ENCODE measurements at places on chromosomes 12 and 14.

- DNase-seq: no peak
Measured at GRCh38 chr14:60815371-60815770, 80.8 kb downstream of the MNAT1 start.

- no peak for DNase-seq
Measured at GRCh38 chr12:26939953-26940352, 1.7 kb downstream of the FGFR1OP2 start.

GRCh38 chr12:65705380-65705876 is 118.9 kb upstream of the HMGA2 start:
- no peak for DNase-seq

DNA sequence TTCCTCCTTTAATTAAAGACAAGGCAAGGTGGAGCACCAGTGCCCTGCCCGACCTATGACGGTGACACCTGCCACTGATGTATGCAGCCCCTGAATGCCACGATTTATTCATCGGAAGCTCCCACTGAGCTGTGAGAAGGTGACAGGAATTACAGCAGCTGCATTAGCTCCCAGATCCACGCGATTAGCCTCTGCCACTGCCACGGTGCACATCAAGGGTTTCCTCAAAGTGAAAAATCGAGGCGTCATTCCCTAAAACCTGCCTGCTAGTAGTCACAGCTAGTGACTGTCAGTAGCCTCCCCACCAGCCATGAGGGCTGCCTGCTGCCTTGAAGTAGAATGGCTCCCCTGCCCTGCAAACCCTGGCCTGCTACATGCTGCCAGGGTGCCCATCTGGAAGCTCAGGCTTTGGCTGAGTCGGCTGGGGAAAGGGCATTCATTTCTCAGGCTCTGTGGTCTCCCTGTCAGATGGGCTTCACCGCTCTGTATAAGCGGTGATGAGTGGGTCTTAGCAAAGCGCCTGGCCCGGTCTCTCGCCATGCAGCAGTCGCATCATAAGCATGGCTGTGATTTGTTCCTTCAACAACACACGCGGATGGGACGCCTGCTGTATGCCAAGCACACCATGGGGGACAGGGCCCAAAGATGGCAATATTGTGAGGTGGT is 8.2 kb upstream of the BCL11B start:
- no peak for DNase-seq

GRCh38 chr14:90111895-90112534 is 50.2 kb downstream of the KCNK13 start:
- DNase-seq: no peak

DNA sequence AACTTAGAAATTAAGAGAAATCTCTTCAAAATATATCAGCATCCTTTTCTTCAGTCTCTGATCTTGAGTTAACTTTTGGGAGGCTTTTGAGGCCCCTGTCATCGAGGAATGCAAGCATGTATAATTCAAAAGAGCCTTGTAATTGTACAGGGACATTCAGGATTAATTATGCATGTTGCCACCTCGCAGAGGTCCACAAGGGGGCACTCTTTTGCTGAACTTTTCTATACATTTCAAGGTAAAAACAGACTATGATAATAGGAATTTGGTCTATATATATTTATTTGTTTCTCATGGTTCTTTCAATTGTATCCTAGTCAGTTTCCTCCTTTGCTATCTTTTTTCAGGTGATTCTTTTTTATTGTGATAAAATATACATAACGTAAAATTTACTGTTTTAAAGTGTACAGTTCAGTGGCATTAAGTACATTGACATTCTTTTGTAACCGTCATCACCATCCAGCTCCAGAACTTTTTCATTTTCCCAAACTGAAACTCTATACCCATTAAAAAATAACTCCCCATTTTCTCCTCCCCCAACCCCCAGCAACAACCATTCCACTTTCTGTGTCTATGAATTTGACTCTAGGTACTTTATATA is 47.0 kb upstream of the SLC2A13 start:
- DNase-seq: peak; percentile 9

- DNase-seq: no peak
Measured at GRCh38 chr14:82224610-82225009, 691.0 kb upstream of the SEL1L start.

DNA sequence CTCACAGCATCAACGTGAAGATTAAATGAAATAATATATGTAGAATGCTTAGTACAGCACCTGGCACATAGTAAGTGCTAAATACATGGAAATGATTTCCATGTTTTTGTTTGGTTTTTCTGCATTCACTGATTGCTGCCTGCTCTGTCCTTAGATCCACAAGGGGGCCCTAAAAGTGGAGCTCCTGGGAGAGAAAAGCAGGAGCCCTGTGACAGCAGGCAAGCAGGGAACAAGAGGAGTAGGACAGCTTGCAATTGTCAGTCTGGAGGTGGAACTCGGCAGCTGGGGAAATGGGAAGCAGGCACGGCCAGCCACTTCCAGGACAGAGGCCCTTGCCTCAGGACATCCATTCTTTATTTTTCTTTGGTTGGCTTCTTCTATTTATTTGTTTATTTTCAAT is 292.9 kb downstream of the BMP4 start:
- no peak for DNase-seq

GRCh38 chr12:14828892-14829291 is 14.4 kb downstream of the ART4 start:
- no peak for DNase-seq

GRCh38 chr12:87923361-87923760 is 105.8 kb downstream of the C12orf50 start:
- DNase-seq: no peak

DNA sequence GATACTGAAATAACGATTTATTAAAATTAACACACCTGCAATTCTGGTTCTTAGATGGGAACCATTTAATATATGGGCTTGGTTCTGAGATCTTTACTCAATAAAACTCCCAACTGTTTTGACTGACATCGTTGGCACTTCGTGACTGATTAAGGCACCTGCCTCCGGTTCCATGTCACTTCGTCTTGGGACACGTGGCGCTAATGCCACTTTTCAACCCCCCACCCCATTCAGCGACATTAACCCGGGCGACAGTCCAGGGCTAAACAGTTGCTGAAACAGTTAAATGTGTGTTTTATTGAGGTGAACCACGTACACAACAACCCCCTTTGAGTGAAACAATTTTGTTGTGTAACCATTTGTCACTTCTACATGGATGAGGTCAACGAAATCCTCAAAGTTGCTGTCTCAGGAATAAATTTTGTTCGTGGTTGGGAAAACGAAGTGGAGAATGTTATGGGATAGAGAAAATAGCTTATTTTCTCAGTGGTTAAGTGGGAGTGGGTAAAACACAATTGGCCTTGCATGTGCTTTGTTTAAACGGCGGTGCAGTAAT is 9.9 kb upstream of the SLC38A2 start:
- no peak for DNase-seq

DNA sequence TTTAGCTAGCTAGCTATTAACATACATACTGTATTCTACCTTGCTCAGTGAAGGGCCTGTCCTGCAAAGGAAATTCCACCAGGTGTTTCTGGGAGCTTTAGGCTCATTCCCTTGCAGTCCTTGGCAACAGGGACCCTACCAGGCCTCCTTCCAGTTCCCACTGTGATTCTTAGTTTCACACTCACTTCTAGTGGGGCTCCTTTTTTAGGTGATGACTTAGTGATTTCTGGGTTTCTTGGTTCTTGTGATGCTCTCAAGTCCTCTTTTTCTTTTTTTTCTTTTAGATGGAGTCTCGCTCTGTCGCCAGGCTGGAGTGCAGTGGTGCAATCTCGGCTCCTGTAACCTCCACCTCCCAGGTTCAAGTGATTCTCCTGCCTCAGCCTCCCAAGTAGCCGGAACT is 10.4 kb upstream of the STRN3 start:
- no peak for DNase-seq

DNA sequence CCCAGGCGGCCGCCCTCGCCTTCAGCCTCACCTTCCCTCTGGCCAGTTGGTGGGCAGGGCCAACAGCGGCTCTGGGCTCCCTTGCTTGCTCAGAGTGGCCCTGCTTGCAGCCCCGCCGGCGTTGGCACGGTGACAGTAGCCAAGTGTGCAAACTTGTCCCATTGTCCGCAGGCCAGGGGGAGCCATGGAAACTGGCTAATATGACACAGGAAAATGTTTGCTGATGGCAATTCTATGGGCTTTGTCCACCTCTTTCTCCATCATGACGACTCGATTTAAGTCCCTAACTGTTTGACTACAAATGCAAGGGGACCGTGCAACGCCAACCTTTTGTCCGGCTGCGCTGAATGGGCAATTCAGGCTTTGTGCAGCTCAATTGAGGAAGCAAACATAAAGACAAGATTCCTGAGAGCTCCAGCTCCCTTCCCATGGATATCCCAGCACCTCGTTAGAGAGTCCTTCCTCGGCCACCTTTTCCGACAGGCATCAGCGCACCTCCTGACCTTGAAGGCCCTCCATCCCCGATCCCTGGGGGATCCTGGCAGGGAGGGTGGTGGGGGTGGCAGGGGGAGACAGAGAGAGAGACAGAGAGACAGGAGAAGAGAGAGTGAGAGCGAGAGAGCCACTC is 785 bp upstream of the FAM181A start:
- DNase-seq: no peak

GRCh38 chr14:36525746-36526099 is 5.7 kb upstream of the NKX2-1 start:
- DNase-seq: no peak

GRCh38 chr12:2523317-2523716 is 271.5 kb upstream of the FKBP4 start:
- no peak for DNase-seq

DNA sequence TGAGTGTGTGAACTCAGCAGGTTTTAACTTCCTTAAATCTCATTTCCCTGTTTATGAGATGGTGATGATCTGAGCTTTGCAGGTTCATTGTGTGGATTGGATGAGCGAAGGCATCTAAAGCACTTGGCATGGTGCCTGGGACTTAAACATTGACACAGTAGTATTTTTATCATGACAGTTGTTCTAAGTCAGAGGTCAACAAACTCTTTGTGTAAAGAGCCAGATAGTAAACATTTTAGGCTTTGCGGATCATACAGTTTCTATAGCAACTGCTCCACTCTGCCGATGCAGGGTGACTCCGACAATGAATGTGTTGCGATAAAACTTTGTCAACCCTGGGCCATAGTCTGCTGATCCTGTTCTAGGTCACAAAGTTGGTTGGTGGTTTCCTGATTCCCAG is 25.2 kb downstream of the SLC24A4 start:
- no peak for DNase-seq

DNA sequence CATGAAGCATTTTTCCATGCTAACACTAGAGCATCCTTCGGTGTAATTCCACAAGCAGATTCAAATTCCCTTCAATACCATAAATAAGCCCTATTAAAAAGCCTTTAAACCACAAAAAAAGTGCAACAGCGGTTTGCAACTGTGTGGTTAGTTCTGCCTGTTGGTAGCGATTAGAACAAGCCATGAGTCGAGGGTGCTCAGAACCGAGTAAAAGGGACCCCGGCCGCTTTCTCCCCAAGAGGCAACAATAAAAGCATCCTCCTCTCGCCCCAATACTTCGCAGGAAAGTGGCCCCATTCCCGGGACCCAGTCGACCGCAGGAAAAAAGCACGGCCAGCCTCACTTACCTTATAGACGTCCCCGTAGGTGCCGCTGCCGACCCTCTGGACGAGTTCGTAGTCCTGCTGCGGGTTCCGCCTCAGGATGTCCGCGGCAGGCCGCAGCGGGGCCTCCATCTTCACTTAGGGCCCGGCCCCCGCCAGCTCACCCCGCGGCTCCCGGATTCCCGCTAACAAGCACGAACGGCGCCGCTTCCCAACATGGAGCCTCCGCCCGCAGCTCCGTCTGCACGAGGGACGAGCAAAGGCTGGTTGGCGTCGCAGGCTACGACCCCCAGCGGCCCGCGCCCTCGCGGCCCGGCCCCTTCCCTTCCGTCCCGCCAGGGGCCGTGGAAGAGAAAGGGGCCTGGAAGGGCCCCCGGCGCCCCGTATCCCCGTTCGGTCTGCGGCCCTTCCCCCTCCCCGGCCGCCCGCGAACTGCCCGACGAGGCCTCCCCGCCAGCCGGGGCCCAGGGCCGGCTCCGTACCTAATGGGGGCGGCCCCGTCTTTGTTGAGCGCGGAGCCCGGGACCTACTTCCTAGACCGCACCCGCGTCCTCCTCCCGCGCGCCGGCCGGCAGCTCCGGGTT is 521 bp downstream of the MAP4K5 start:
- no peak for DNase-seq

DNA sequence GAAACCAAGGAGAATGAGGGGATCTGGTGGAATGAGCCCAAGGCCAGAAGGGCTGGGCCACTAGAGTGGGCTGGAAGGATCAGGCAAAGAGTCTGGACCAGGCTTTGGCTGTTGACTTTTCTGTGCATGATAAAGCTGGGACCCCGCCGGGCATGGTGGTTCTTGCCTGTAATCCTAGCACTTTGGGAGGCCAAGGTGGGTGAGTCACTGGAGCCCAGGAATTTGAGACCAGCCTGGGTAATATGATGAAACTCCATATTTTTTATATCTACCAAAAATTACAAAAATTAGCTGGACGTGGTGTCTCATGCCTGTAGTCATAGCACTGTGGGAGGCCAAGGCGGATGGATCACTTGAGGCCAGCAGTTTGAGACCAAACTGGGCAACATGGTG is 393 bp upstream of the KLHL33 start:
- no peak for DNase-seq

DNA sequence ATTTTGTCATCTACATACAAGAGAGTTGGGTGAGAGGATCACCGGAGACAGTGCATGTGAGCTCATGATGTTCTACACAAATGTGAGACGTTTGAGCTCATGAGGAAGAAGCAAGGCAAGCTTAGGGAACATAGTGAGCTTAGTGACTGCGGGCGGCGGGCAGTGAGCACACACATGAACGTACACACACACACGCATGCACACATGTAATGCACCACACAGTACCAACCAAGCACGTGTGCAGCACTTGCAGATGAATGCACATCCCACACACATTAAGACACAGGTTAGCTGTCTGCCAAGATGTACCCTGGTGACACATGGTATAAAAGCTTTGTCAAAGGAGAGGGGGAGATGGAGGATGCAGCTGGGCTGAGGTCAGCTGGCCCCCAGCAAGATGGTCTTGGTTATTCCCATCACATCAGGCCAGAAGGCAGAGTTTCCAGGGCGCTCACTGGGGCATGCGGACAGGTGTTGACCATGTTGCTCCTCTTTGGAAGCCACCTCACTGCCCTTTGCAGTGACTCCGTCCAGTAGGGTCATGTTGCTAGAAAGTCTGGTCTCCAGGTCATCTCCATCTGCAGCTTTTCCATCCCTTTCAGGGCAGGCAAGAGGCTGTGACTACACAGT is 8.7 kb upstream of the CACNA2D4 start:
- DNase-seq: no peak

DNA sequence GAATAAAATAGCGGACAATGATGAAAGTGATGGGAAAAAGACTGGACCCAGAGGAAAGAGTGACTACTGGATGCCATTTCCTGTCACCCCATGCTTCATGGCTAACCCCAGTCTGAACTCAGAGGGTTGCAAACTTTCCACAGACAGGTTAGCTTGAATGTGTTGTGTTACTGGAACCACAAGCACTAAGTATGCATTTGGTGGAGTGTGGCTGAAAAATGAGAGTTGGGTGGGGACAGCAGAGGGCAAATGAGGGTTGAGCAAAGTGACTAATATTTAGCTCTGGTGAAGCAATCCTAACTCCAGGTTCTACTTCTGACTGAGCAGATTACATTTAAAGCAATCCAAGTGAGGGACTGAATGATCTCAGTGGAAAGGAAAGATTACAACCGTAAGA is 1.6 kb downstream of the SLC16A7 start:
- DNase-seq: peak; percentile 32
